ENCODE measurements at places on chromosomes 16 and 17.

- DNase-seq = no peak
These were observed 133.3 kb downstream of the ENGASE start for GRCh38 chr17:79207960-79208359.

DNA sequence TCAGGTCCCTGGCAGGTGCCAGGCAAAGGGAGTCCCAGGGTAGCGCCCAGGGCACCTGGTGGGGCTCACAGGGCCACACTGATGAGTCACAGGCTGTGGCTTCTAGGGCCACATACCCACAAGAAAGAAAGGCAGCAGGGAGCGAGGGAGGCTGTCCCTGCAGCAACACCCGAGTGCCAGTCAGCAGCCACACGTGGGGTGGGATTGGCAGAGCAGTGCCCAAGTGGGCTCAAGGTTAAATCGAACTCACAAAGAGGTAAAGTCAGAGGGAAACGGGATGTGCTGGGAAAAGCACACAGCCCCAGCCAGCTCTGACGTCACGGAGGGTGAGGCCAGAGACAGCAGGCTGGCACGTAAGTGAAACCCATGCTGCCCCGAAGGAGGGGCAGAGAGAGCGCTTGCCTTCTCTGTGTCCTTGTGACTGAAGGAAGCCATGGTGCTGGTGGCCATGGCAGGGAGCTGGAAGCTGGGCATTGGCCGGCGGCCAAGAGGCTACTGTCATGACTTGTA lies 33.8 kb downstream of the FA2H start:
- DNase-seq = no peak

- peak; percentile 94 for DNase-seq
These were observed 14.6 kb upstream of the CIBAR2 start for GRCh38 chr16:85126705-85127378.

DNA sequence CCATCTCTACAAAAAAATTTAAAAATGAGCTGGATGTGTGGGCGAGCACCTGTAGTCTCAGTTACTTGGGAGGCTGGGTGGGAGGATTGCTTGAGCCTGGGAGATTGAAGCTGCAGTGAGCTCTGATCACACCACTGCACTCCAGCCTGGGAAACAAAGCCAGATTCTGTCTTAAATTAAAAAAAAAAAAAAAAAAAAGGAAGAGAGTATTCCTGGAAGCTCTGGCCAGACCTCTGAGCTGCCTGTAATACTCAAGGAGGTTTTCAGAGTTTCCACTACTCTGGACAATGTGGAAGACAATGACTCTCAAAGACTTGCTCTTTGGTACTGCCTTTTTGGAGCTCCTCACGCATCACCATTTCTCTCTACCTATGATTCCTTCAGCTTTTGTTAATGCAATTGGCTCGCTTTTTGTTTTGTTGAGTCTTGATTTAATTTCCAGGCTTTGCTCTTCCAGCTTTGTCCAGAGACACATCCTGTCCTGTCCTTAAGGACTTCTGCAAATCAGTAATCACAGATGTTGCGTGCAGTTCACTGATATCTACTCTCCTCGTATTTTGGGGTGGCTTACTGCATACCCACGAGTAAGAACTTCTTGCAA lies 10.8 kb downstream of the CHD9 start:
- peak; percentile 67 for DNase-seq

DNA sequence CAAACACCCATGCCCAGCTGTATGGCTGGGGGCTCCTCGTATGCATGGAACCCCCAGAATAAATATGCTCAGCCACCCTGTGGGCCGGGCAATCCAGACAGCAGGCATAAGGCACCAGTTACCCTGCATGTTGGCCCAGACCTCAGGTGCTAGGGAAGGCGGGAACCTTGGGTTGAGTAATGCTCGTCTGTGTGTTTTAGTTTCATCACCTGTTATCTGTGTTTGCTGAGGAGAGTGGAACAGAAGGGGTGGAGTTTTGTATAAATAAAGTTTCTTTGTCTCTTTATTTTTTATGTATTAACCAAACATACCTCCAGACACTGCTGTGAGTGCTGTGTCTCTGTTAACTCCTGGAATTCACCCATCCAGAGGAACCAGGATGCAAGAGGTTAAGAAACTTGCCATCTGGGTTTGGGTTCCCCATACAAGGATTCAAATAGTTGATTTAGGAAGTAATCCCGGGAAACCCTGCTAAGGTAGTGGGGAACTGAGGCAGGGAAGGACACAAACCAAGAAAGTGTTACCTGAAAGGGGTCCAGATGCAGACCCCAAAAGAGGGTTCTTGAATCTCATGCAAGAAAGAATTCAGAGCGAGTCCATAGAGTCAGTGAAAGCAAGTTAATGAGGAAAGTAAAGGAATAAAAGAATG lies 37.4 kb upstream of the IL21R start:
- no peak for DNase-seq

GRCh38 chr17:81315129-81315884 lies 20.2 kb upstream of the SLC38A10 start:
- no peak for DNase-seq

DNA sequence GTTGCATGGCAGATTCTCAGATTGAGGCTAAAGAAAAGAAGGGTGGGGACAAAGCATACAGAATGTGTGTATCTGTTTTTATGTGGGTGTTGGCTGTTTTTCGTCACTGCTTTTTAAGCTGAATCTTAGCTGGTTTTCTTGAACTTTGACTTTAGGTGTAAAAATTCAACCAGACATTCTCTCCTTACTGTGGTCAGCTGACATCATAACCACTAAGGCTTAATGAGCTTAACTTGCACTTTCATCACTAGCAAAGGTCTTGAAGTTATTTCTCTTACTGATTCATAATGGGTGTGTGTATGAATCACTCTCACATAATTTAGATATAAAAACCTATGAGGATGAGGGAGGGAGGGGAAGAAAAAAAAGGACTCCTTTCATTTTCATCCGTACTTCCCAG lies 4.0 kb upstream of the CDC6 start:
- DNase-seq = peak; percentile 77

DNA sequence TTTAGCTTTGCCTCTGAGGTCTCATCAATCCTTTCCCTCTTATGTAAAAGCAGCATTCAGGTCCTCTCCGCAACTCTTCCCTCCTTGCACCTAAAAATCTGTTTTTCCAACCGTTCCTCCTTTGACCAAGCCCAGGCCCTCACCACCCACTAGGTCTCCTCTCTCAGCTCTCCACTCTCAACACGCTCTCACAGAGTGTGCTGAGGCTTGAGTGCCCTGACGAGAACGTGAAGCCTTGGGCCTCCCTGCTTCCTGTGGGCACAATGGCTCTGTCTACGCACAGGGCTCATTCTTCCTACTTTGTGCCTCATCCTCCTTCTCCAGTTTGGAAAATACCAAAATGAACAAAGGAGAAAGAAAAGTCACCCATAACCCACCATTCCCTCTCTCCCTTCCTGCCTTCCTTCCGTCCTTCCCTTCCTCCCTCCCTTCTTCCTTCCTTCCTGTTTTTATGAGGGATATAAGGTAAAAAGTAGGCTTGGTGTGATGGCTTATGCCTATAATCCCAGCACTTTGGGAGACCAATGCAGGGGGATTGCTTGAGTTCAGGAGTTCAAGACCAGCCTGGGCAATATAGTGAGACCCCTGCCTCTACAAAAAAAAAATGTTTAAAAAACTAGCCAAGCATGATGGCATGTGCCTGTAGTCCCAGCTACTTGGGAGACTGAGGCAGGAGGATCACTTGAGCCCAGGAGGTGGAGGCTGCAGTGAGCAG lies 31.3 kb upstream of the SLC39A11 start:
- DNase-seq = no peak

GRCh38 chr16:70746040-70746707 lies 54.8 kb downstream of the VAC14 start:
- DNase-seq = peak; percentile 84

- DNase-seq = peak; percentile 14
These were observed 5.5 kb downstream of the KRT40 start for GRCh38 chr17:40978575-40979151.

DNA sequence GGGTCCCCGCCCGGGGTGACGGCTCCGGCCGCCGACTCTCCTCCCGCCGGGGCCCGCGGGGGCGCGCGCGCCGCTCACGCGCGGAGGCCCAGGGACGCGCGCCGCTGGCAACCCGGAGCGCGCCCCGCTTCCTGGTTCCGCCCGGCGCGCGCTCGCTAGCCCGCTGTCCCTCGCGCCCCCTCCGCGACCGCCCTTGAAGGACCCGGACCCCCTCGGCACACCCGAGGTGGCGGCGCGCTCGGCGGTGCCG lies at the start of gene STAT5B:
Gene STAT5B, minus strand, starts transcription at position 33 of the 250 bp plus-strand sequence. CDS start 44,264 bp downstream, outside the sequence.
- DNase-seq = no peak

GRCh38 chr17:33986566-33986965 lies 268.5 kb upstream of the CCL2 start:
- DNase-seq = no peak

DNA sequence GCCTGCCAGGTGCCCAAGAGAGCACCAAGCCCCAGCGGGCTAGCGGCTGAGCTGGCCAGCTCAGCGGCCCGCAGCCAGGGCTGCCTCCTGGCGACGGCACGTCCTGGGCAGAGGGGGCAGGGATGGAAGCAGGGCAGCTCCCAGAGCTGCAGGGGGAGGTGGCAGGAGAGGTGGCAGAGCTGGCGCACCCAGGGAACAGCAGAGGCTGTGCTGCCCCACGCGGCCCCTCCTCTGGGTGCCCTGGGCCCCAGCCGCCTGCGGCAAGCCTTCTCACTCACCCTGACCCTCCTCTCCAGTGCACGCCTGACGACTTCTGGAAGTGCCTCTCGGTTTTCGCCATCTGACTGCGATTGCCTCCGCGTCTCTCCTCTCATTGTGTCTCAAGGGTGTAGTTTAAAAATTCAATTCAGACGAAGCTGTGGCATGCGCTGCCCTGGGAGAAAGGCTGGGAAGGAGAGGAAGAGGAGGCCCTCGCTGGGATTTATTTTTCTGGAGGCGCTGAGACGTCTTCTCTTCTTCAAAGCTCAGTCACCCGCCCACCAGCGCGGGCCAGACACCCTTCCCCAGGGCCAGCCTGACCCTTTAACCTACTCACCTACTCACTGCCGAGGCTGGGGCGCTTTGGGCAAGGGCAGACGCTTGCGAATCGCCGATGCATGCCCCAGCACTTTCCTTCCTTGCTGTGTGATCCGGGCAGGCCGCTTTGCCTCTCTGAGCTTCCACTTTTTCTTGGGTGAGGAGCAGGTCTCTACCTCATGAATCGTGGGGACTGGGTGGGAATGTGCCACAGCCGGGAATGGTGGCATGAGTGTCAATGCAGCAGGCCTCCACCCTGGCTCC lies 24.9 kb downstream of the GSE1 start:
- no peak for DNase-seq

DNA sequence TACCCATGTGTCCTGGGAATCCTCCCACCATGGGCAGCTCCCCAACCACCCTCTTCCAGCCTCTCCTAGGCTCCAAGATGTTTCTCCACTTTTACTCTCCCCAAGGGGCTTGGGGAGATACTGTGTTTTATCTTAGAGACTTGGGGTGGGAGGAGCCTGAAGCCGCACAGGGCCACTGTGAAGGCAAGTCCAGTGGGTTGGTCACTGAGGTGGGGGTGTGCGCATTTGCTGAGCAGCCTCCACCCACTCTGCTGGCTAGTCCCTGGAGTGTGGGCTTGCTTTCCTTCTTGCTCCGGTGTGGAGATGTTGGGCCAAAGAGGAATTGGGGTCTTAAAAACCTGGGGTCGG lies 4.1 kb upstream of the CLDN9 start:
- no peak for DNase-seq

- DNase-seq = no peak
These were observed 52.1 kb downstream of the FOXL1 start for GRCh38 chr16:86630471-86630870.

GRCh38 chr17:40374821-40375498 lies 10.4 kb upstream of the GJD3 start:
- DNase-seq = no peak

DNA sequence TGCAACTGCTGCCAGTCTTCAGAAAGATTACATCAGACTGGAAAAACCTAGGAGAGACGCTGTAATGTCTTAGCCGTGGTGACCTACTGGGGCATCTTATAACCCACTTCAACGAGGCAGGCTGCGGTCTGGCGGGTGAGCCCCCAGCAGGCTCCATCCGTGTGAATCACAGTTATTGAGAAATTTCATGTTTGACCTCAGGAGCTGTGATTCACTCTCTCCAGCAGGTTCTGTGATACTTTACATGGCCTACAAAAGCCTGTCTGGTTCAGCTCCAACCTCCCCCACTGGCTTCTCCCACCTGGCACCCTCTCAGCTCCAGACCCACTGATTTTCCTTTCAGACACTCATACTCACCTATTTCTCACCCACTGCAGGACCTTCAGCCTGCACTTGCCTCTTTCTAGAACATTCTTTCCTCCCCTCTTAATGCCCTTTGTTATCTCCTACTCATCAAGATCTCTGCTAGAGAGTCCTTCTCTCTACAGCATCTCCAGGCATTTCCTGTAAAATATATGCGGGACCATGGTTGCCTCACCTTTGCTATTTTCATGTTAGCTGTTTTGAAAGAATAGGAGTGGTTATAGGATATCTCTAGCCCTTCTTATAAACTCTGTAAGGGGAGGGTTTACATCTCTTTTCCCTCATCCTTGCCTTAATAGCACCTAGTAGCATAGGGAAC lies 227.9 kb downstream of the MAF start:
- DNase-seq = no peak

DNA sequence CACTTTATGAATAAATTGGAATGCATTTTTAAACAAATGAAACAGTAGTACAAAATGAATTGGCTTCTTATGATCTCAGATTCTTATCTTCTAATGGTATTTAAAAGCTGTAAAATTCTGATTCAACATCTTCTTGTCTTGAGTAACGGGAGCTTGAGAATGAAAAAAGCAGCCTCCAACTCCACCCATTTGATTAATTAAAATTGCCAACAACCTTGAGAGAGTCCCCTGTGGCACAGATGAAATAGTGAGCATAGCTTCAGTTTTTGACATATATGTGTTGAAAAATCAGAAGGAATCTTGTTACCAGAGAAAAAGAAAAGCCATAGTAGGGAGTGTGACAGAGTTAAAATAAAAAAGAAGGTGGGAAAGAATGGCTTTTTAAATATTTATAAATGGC lies 1426.1 kb upstream of the CDH8 start:
- DNase-seq = no peak

GRCh38 chr17:15340966-15341365 lies 431 bp downstream of the TEKT3 start:
- DNase-seq = no peak

GRCh38 chr17:15502369-15503112 lies 35.1 kb upstream of the CDRT4 start:
- DNase-seq = peak; percentile 84

- no peak for DNase-seq
These were observed 6.8 kb downstream of the MPG start for GRCh38 chr16:84718-85406.

- DNase-seq = no peak
These were observed 3.0 kb downstream of the ALKBH5 start for GRCh38 chr17:18186627-18186982.

DNA sequence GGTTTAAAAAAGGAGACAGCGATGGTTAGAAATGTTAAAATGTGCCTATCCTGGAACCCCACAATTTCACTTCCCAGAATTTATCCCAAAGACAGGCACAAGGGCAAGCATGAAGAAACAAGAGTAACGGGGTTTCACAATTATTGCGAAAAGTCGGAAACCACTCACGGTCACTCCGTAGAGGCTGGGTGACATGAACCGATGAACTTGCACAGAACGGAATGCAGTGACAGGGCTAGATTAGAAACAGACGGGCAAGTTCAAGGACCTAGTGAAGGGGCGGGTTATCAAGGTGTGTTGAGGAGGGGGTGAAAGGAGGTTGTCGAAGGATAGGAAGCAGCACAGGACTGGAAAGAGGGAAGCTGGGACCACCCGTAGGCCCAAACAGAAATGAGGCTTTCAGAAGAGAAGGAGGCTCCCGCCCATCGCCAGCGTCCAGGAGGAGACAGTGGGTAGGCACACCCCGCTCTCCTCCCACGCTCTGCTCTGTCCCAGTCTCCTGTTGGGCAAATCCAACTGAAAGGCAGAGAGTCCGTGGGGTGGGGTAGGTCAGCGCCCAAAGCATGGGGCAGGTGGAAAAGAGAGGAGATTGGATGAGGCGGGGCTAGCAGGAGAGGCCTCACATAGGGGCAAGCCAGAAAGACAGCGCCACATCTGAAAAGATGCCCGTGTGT lies 47.4 kb upstream of the JPH3 start:
- no peak for DNase-seq

Data from cardiac muscle cell (in vitro differentiated cells and primary cell).